T-helper 22 cell (primary cell): ENCODE measurements at places on chromosomes 1 and 21.

GRCh38 chr1:201530741-201531531, 8.0 kb upstream of the NAV1 start:
- DNase-seq = no peak

DNA sequence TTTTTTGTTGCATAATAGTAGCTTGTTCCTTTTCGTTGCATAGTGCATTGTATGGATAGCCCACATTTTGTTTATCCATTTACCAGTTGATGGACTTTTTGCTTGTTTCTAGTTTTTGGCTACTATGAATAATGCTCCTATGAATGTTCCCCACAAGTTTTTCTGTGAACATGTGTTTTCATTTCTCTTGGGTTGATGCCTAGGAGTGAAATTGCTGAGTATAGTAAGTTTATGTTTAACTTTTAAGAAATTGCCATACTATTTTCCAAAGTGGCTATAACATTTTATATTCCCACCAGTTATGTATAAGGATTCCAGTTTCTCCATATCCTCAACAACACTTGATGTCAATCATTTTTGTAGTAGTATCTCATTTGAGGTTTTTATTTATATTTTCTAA, 84.8 kb upstream of the CACYBP start:
- DNase-seq = no peak

- no peak for DNase-seq
These were observed 103.1 kb downstream of the ATP6V1G3 start for GRCh38 chr1:198437332-198437731.

- DNase-seq = no peak
These were observed 342.5 kb upstream of the ADGRL2 start for GRCh38 chr1:81458186-81458585.

GRCh38 chr1:172662464-172663109, 3.7 kb downstream of the FASLG start:
- DNase-seq = peak; percentile 73

- DNase-seq = no peak
These were observed 55.0 kb downstream of the CAMSAP2 start for GRCh38 chr1:200793677-200794076.

DNA sequence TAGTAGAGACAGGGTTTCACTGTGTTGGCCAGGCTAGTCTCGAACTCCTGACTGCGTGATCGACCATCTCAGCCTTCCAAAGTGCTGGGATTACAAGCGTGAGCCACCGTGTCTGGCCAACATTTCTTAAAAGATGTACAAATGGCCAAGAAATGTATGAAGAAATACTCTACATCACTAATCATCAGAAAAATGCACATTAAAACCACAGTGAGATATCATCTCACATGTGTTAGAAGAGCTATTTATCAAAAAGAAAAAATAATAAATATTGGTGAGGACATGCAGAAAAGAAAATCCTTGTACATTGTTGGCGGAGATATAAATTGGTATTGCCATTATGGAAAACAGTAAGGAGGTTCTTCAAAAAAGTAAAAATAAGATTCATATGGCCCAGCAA, 33.6 kb upstream of the TNFSF18 start:
- no peak for DNase-seq

DNA sequence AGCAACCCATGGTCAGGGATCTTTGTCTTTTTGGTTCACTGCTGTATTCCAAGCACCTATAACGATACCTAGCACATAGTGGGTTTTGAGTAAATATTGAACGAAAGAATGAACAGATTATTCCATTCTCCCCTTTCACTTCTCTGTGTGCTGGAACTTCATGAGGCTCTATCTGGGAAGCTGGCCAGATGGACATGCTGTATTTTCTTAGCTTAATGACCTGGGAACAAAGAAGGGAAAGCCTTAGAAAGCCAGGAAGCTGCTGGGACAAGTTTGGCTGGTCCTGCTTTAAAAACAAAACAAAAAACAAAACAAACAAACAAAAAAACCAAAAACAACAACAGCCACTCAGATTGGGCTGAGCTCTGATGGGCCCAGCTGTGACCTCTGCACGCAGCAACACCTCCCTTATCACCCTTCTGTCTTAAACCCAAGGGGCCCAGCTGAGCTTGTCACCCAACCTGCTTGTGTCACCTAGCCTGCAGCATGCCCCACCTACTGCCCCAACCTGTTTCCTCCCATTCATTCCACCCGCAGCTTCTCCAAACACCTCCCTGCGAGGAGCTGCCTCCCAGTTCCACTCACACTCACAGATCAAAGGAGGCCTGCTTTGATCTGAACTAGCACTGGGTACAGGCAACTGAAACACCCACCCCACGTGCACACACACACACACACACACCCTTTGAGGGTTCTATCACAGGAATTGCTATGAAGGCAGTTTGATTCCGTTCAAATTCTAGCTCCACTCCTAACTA, 37.1 kb downstream of the SLC30A1 start:
- DNase-seq = no peak
